ENCODE measurements at places on chromosomes 16 and 17.

GRCh38 chr17:50184611-50185398 is 16.6 kb downstream of the COL1A1 start:
- DNase-seq, result no peak

DNA sequence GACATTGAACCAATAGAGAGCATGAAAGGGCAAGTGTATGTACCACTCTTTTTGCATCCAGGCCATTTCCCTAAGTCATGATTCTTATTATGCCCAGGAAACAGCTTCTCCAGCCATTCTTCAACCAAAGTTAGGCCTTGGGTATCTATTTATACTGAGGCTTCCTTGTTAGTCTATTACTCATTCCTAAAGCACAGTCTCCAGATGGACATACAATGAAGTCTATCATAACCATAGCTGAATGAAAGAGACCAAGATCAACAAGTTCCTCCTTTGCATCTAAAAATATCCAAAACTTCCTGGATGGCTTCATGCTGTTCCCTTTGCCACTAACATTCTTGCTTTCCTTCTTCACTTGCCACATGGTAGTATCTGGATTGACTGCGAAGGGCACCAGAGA is 265.9 kb downstream of the CDH8 start:
- no peak for DNase-seq

DNA sequence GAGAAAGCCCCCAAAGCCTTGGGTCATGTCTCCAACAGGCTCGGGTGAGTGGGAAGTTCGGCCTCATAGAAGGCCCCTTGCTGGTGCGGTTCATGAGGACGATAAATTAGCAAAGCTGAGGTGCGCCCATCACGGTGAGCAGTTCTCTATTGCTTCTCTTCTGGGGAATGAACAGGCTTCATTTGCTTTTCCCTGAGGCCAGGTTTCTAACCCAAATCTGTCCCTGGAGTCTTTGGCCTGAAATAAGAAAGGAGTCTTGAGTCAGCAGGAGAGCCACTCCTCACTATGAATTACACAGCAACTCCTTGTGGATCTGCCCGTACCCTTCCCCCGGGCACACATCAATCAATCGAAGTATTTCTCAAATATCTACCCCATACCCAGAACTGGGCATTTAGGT is 94.6 kb downstream of the YPEL2 start:
- DNase-seq, result no peak

GRCh38 chr16:68426347-68426652 is 22.0 kb downstream of the SMPD3 start:
- DNase-seq, result no peak

DNA sequence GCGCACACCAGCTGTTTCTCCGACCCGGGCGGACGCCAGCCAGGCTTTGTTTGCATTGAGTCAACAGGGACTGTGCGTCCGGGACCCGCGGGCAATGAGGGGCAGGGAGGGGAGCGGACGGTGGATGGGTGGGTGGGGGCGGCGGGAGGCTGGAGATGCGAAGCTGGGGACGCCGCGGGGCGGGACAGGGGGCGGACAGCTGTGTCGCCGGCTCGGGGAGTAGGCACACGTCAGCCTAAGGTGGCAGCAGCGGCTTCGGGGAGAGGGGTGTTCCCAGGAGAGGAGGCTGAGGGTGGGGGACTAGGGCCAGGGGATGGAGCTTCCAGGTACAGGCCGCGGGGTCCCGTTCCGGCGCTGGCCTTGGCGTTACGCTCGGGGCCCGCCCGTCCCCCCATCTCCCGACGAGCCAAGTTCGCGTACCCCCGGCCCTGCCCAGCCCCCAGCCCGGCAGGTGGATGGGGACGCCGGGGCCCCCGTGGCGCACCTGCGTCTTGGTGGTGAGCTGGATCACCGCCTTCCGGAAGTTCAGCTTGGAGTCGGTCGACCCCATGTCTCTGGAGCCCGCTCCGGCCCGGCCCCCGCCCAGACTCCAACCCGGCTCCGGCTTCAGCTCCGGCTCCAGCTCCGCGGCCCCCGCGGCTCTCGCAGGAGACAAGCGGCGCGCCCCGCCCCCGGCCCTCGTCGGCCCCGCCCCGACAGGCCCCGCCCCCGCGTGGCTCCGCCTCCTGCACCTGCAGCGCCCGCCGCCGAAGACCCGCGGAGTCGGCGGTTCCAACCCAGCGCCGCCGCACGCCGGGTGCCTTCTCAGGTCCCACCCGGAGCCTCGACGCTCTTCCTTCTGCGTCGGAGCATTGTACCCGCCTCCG is at the start of gene HID1:
Gene HID1 (minus strand): TSS at position 653 of the 866 bp plus-strand sequence. CDS start 103 bp downstream, at position 550.
- DNase-seq, result peak; percentile 67

- DNase-seq, result no peak
These were observed 85.8 kb upstream of the SEC14L1 start for GRCh38 chr17:77054936-77055335.

- no peak for DNase-seq
These were observed 302.2 kb downstream of the CNTNAP4 start for GRCh38 chr16:76579277-76579922.

- no peak for DNase-seq
These were observed 142.0 kb downstream of the ZNF18 start for GRCh38 chr17:11855306-11855705.

GRCh38 chr16:70658921-70659320 is 12.6 kb downstream of the IL34 start:
- DNase-seq, result no peak

GRCh38 chr17:61284174-61284573 is 115.5 kb upstream of the TBX2 start:
- DNase-seq, result no peak

GRCh38 chr17:37791447-37792399 is 46.9 kb upstream of the HNF1B start:
- no peak for DNase-seq

GRCh38 chr16:67517661-67518423 is 10.8 kb upstream of the RIPOR1 start:
- DNase-seq, result no peak

DNA sequence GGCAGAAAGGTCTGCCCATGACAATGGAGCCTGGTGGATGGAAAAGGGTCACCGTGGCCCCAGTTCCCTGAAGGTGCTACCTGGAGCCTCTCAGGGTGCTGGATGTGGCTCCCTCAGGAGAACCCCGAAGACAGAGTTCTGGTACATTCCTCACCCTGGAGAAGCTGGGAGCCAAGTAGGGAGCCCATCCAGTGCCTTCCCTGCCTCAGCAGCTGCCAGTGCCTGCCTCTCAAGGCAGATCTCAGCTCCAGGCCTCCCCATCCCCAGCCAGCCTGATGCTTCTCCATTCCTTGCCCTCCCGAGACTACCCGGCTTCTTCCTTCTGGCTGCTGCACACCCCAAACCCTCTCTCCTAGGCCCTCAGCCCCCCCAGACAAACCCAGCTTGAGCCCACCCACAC is 20.5 kb downstream of the SCGB1C2 start:
- DNase-seq, result no peak
